ENCODE measurements at places on chromosomes 11 and 22.

DNA sequence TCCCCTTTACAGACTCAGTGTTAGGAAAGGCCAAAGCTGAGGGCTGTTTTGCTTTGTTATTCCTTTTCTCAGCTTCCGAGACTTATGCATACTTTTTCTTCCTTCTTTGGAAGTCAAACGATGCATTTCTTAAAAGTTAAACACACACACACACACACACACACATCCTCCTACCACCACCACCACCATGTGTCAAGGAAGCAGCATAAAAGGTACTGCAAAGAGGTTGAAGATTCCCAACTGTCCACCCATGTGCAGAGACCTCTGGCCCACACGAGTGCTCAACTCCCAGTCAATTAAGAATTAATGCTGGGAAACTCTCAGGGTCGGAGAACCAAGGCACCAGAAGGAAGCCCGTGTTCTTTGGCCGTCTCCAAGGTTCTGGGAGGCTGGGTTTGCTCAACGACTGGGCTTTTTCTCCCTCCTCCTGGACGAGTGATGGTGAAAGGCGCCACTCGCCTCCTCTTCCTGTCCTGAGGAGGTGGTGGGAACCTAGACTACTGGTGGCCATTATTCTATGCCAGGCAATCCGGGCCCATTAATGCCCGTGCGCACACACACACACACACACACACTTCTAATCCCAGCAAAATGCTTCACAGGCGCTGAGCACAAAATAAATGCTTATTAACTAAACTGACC, 15.1 kb downstream of the MN1 start:
- no peak for DNase-seq

DNA sequence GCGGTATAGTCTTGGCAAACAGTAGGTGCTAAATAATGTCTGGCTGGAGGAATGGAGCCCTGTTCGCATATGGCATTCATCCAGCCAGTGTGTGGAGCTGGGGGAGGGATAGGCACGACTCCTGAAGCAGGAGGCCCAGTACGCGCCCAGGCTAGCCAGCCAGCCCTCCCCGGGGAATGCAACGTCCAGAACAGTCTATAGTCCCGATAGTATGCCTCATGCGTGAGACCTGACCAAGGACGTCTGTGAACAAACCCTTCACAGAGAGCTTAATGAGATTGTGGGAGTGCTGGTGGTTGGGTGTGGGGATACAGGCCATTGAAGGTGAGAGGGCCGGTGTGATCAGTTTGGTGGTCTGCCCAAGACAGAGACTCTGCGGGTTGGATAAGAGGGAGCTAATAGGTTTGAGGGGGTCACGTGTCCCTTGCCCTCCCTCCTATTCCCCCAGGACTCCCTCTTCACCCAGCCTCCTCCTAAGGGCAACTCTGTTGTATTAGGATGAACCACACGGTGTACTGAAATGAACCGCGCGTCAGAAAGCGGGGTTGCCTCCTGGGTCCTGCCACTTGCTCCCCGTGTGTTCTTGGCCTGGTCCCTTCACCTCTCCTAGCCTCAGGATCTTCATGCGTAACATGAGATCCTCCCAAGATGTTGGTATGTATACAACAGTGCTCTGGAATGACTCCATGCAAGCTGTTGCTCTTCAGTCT, 987 bp upstream of the GRIK4 start:
- no peak for DNase-seq

DNA sequence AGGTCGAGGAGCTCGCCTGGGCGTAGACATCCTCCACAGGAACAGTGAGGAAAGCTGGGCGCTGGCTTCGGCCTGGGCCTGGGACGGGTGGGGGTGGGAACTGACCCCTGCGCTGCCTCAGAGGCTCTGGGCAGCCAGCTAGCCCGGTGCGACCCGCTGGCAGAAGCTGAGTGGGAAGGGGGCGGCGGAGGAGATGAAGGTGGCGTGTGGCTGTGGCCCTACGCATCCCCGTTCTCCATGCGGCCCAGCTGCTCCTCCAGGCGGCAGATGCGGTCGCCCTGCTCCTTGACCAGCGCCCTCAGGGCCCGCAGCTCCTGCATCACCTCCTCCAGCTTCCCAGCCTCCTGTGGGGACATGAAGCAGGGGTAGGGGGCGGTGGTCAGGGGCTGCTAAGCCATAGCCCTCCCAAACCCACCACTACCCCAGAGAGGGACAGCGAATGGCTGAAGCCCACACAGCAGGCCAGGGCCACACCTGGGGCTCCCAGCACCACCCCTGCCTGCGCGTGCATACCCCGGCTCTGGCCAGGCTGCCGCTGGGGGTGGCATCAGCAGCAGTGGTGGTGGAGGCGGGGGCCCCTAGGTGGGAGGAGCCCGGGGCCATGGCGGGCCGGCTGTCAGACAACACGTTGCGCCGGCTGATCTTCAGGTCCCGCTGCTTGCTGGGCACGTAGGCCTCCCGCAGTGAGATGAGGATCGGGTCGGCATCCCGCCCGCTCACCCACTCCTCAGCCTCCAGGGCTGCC, 848 bp upstream of the PTPRCAP start:
- DNase-seq, result no peak

DNA sequence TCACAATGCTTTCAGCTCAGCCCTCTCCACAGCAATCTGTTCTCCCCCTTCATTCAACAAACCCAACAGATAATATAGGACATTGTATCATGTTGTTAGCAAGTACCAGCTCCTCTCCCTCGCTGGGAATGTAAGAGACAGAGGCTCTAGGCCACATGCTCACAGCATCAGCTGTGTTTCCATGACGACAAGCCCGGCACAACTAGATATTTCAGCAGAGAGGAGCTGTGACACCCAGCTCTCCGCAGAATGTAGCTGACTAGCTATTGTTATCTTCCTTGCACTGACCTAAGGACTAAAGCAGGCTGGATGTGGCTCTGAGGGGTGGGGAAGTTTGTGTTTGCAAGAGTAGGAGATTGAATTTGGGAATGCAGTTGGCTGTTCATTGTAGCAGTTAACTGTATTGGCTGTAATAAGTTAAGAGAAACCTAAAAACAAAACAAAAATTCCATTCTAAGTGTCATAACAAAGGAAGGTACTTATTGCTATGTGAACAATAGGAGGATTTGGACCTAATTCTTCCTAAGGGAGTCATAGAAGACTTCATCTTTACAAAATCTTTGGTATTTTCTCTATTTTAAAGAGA, 28.0 kb upstream of the RRAS2 start:
- DNase-seq, result peak; percentile 68

DNA sequence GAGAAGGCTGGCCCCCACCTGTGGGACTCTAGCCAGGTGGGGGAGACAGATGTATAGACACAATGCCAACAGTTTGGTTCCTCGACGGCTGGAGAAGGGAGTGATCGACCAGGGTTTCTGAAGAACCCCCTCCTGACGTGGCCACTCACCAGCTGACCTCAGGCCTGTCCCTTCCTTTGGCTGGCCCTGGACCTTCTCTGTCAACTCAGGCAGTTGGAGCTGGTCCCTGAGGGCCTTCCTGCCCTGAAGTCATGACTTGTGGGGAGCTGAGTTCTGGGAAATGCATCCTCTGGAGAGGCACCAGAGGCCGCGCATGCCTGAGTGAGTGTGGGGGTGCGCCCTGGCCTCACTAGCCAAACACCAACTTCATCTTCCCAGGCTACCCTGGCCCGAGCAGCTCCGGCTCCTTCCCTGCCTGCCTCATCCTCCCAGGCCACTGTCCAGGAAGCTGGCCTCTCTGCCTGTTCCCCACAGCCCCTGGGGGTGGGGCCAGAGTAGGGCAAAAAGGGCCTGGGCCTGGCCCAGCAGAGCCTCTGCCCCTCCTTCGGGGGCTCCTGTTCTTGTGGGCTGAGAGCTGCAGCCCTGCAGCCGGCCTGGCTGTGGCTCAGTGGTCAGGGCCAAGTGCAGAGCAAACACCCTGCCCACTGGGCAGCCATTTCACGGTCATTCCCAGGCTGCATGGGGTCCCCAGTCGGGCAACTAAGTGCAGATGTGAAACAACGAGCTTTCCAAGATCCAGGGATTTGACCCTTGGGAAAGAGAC, 23.6 kb downstream of the TXN2 start:
- peak; percentile 91 for DNase-seq

DNA sequence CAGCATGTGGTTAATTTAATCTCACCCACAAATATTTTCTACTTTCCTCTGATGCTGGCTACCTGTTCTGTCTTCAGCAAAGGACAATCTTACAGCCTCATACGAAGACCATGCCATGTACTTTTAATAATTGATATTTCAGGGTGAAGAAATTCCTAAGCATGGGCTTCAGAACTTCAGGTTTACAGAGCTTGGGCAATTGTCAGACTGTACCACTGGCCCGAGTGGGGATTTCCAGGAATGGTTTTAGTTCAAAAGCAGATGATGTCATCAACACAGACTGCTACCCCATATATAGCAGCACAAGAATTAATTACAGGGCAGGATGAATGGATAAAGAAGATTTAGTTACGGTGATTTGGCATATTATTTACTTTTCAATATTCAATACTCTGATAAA, 171.8 kb downstream of the ETS1 start:
- DNase-seq, result no peak

GRCh38 chr11:47233989-47234668, 14.5 kb downstream of the ACP2 start:
- peak; percentile 53 for DNase-seq

DNA sequence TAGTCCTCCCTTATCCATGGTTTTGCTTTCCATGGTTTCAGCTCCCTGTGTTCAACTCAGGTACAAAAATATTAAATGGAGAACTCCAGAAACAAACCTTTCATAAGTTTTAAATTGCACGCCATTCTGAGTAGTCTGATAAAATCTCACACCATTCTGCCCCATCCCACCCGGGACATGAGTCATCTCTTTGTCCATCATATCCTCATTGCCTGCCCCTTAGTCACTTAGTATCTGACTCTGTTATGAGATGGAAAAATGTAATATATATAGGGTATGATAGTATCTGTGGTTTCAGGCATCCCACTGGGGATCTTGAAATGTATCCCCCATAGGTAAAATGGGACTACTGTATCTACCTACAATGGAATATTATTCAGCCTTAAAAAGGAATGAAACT, 35.5 kb upstream of the FGF3 start:
- DNase-seq, result peak; percentile 62

DNA sequence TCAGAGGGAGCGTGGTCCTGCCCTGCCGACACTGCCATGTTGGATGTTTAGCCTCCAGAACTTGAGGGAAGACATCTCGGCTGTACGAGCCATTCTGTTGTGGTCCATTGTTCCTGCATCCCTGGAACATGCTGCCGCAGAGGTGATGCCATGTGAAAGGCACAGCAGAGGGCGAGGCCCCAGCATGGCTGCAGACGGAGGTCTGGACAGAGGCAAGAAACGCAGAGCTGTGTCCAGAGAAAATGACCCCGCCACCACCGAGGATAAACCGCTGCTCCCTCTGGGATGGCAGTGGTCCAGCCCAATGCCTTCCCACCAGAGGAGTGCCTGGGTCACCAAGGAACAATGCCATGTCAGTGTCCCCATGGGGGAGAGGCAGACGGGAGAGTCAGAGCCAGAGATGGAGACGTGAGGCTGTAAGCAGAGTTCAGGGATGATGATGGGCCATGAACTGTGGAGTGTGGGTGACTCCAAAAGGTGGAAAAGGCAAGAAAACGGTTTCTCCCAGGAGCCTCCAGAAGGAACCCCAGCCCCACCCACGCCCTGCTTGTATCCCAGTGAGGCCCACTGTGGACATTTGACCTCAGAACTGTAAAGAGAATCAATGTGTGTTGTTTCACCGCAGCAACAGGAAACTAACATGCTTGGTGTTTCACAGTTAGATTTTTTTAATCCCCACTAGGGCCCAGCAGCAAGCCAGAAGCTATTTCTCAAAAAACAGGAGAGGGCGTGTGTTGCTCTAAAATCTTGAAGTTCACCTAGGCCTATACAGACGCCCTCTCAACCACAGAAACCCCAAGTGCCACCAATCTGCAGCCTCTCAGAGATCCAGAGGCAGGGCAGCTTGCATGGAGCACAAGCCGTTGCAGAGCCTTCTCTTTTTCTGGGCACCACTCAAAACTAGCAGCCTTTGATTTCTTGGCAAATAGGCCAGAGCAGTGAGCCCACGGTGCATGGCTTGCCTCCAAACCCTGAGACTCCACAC, 1422.9 kb downstream of the TBC1D22A start:
- no peak for DNase-seq

DNA sequence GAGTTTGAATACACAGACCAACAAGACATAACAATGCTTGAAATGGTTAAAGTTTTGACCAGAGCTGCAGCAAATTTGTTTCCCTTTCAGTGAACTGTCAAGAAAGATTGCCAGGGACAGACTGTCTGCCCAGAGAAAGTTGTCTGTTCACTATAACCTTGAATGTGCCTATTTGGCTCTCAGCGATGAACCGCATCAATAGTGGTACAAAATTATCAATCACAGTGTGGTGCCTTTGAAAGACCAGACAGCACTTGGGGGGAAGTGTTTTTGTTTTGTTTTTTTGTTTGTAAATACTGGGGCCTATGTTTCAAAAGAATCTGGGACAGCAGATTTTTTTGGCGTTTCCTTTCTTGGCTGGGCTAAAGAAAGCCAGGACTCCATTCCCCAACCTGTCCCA, 123.1 kb downstream of the CD44 start:
- no peak for DNase-seq

- DNase-seq, result peak; percentile 12
These were observed 353.1 kb downstream of the METTL15 start for GRCh38 chr11:28461338-28461737.

- DNase-seq, result peak; percentile 39
These were observed 100.8 kb downstream of the ALX4 start for GRCh38 chr11:44208976-44209603.

GRCh38 chr22:22465782-22466181, 42.8 kb downstream of the ZNF280B start:
- DNase-seq, result no peak

GRCh38 chr11:16278273-16278672, 78.1 kb downstream of the SOX6 start:
- DNase-seq, result no peak

Measured in hepatic stellate cell (primary cell).